EL (cell line): ENCODE measurements at places on chromosomes 5 and 9.

GRCh38 chr5:93336330-93337110 lies 244.5 kb downstream of the NR2F1-AS1 start:
- no peak for DNase-seq

DNA sequence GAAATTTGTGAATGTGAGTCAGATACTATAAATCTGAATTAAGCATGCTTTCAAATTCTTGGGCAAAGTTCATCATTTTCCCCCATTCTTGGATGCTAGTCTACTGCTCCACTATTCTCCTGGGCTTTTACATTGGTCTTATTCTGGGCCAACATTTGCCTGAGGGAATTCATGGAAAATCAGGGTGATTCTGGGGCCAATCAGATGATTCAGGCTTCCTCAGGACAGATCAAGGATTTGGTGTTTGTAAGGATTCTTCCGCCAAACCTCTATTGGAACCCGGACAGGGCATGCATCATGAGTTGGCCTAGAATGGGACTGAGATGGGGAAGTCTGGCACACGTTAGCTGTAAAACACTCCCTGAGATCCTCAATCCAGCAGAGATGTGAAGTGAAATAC lies 113.8 kb downstream of the MEF2C start:
- DNase-seq: no peak

GRCh38 chr9:130262061-130262745 lies 3.4 kb upstream of the HMCN2 start:
- DNase-seq: no peak

- no peak for DNase-seq
These were observed 249.1 kb downstream of the DIRAS2 start for GRCh38 chr9:90393365-90394152.

- DNase-seq: no peak
These were observed 2.5 kb downstream of the DIPK1B start for GRCh38 chr9:136714893-136715274.

DNA sequence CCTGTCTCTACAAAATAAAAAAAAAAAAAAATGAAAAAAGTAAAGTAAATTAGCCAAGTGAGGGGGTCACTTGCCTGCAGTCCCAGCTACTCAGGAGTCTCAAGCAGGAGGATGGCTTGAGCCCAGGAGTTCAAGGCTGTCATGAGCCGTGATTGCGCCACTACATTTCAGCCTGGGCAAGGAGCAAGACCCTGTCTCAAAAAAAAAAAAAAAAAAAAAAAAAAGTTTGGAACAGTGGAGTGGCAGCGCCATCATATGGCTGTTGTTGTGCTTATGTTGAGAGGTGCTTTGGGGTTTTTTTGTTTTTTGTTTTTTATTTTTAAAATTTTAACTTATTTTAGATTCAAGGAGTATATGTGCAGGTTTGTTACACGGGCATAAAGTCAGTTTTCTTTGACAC lies 3.6 kb downstream of the BRIX1 start:
- no peak for DNase-seq

GRCh38 chr9:130532426-130533080 lies 46.8 kb upstream of the FUBP3 start:
- no peak for DNase-seq

GRCh38 chr5:139747583-139748504 lies 47.8 kb upstream of the PSD2 start:
- DNase-seq: peak; percentile 76
